ENCODE measurements at places on chromosomes 4 and X.
A peak's percentile ranks its signal among the peaks of the same experiment; 100 is the strongest.

DNA sequence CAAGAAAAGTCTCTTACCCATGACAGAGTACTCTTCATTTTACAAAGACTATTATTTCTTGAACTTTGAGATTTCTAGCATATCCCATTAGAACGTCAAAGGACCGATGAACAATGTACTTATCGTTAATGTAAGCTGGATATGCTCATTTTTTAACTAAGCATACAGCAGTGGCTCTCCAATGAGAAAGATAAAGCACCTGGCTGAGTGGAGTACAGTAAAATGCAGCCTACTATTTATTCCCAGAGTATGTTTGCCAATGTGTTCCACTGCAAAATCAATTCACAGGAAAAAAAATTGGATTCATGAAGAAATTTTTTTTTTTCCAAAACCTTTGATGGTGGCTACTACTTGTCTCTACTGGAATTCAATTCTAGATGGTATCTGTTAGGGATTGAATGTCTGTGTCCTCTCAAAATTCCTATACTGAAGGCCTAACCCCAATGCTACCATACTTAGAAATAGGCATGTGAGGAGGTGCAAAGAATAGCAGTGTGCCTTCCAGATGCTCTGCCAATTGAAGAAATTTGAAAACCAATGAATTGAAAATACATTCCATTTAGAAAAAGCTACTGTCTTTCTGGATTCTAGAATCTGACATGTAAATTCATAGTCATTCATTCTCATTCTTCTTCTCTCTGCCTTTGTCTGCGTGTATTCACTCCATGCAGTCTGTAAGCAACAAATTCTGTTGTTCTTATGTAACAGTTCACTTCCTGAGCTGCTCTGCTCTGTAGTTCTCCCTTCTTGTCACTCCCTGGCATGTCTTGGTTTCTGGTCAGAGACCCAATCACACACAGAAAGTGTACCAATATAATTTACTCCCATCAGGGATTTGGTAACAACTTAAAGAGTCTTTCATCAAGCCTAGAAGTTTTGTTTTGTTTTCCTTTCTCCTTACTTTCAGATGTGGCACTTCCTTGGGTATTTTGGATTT lies 61.4 kb downstream of the PAPSS1 start:
- DNase-seq = no peak

GRCh38 chrX:126064901-126065541 lies 101.1 kb downstream of the DCAF12L2 start:
- no peak for DNase-seq

DNA sequence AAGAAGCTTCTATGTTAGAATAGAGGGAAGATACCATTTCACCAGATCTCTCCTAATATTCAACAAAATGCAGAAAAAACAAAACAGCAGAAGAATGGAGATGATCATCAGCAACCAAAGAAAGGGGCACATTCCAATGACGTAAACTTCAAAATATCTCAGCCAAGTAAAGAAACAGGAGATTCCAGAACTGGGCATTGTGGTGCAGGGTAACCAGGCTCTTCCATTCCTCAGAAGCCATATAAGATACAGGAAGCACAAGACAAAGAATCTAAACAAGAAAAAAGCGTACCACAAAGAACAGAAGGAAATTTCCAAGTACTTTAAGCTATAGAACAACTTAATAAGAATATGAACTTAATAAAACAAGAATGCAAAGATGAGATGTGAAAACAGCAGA lies 6.9 kb upstream of the ARMCX4 start:
- no peak for DNase-seq

- DNase-seq = no peak
Measured at GRCh38 chrX:107834275-107835201, 8.9 kb downstream of the MID2 start.

DNA sequence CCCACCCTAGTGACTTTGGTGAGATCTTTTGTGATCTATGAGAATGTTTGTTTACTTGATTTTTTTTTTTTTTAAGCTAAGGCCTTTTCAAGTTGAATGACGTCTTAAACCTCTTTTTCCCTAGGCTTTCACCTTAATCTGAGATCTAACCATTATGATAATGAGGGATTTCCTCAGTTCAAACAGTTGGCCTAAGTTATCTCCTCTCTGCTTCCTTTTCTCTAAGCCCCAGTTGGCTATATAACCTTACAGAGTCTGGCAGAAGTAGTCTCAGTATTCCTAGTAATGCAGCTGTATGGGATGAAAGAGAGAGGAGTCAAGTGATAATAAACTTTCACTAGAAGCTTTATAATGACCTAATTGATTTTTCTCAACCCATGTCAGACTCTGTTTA lies 99.0 kb downstream of the STIM2 start:
- DNase-seq = no peak

GRCh38 chr4:726235-726787 lies 20.7 kb downstream of the PCGF3 start:
- no peak for DNase-seq

GRCh38 chr4:112735474-112735951 lies 98.6 kb downstream of the LARP7 start:
- DNase-seq = no peak

DNA sequence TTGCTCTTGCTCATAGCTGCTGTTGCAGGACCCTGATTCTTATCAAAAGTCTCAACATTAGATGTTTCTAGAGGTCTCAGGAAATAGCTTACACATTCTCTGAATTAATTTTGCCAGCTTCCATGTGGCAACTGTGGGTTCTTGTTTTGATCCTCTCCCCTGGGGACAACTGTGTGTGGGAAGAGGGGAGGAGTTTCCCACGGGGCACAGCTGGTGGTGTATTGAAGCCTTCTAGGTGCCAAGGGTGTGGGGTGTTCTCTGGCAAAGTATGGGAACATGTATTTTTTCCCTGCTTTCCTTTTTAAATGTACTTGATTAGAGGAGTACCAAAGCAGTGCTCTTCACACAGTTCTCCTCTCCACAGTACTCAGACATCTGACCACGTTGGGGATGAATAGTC lies 212.7 kb downstream of the RPA4 start:
- DNase-seq = no peak

DNA sequence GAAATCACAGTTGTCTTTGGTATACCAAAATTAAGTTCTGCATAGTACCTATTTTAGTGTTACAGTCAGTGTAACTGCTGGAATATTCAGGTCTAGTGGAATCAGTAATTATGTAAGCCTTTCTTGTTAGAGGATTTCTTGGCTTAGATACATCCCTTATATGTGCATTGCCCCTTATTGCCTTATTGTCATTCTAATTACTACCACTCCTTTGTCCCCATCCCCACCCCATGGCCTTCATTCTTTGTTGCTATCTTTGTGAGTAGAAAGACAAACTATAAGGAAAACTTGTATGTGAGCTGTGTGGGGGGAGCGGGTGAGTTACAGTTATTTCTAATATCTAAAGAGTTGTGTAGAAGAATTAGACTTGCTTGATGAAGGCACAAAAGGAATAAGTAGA lies 36.9 kb upstream of the RPA4 start:
- no peak for DNase-seq

DNA sequence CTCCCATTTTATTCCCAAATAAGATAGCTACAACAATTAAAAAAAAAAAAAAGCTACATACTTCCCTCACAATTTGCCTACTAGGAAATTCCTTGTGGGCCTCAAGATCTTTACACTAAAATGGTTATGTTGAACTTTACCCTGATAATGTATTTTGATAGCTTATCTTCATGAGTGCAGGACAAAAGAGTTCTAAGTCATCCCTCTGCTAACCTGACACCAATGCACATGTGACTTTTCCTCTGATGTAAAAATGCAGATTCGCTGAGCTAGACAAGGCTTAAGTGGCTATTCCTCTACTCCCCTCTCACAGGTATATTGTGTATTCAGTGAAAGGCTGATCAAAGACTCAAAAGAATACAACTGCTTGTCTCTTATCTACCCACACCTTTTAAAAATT lies 22.5 kb downstream of the ELF2 start:
- no peak for DNase-seq

GRCh38 chr4:121428721-121429120 lies 47.9 kb upstream of the QRFPR start:
- DNase-seq = no peak

DNA sequence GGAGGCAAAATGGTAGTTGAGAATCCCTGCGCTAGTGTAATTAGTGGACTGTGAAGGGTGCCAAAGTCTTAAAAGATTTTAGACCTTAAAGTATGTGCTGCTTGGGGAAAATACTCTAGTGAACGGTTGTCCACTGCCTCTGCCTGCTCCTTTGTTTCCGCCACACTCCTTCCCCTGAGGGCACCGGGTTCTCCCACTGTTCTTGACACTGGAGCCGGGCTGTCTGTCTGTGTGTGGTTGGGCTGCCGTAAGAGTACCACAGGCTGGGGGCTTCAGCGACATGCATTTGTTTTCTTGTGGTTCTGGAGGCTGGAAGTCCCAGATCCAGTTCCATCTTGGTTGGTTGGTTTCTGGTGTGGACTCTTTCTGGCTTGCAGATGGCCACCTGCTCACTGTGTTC lies 76.2 kb downstream of the CLDN34 start:
- no peak for DNase-seq

- DNase-seq = peak; percentile 31
Measured at GRCh38 chr4:185210102-185210981, 944 bp downstream of the SNX25 start.

DNA sequence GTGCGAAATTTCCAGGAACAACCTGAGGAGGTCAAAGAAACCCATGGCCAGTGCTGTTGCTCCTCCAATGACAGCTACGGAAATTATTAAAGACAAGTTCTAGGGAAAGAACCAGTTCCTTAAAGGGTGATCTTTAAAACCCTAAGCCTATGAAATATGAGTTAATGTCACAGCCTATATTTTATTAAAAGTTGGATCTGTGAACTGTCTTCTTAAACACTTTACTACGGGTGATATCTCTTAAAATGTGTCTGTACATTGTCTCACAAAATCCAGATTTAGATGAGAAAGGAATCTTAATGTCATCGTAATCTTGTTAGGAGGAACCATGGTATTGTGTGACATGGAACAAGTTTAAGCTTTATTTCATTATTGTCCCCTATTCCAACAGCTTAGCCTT lies 46.3 kb upstream of the VCX3B start:
- no peak for DNase-seq

- no peak for DNase-seq
Measured at GRCh38 chr4:93855926-93856325, 27.4 kb downstream of the ATOH1 start.

- DNase-seq = no peak
Measured at GRCh38 chr4:8112036-8112576, 46.5 kb downstream of the ABLIM2 start.

DNA sequence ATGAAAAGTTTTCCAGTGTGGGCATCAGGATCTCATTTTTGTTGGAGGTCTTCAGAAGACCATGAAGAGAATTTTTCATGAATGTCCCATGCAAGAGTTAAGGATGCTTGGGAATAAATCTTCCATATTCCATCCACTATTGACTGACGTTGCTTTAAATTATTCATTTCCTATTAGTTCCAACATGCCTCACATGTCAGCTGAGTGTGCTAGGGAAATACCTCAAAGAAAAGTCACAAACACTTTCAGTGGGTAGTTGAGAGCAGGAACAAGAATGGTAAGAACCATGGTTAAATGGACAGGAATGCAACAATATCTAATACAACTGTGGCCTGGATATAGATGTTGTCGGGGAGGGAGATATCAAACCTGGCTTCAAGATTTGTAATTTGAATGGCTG lies 610.1 kb downstream of the TECRL start:
- DNase-seq = no peak

DNA sequence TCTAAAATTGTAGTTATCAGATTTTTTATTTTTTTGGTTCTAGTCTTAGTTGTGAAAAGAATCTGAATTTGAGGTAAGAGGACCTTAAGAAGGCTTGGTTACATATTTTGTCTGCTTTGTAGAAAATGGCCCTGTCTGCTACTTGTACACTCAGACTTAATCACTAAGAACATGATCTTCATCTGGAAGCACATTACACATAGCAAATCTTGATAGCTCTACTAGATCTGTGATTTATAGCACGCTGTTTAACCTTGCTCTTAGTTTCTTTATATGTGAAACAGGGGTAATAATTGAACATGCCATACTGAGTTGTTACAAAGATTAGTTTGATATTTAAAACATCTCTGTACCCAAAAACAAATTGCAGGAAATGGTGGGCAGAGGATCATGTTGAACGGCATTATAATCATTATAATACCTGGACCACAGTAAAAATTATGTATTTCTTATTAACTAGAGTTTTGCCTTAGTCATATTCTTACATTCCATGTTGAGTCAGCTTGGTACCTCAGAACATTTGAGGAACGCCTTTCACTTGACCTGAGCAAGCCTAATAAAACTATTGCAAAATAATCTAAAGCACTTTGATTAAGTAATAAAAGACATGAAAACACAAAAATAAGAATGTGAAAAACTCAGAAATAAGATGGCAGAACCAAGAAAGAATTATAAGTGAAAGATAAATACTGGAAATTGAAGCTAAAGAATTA lies 738.0 kb upstream of the AADAT start:
- DNase-seq = no peak

DNA sequence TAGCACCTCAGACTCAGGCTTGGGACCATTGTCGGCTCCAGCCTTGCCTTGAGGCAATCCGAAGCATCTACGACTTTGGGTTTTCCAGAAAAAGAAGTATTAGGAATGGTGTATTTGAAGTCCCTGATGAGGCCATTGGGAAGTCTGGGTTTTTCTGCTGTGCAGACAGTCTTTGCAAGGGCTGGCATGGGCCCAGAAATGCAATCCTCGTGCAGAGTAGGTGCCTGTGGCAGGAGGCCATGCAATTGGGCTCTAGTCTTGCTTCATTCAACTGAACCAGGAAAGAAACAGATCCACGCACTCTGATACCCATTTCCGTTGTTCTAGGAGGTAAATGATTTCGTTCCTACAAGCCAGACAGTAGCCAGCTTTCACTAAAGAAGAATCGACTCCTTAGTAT lies 12.4 kb downstream of the ZFP92 start:
- DNase-seq = no peak

DNA sequence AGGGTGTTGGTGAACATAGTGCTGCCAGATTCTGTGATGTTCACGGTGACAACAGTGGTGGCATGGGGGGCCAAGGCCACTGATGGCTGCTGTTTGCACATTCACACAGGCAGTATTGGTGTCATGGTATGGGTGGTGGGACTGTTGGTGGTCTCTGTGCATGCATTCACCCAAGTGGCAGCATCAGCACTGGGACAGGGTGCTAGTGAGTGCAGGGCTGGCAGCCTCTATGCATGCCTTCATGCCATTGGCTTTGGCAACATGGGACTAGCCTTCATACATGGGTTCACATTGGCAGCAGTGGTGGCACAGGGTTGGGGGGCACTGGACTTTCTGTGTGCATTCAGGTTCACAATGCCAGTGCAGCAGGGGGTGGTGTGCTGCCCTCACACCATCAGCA lies 489.7 kb upstream of the FGF16 start:
- DNase-seq = no peak

GRCh38 chrX:132559101-132559500 lies 70.3 kb upstream of the MBNL3 start:
- no peak for DNase-seq

GRCh38 chrX:13090339-13091110 lies 46.1 kb upstream of the FAM9C start:
- no peak for DNase-seq

All from activated T-helper 1 cell treated with anti-CD3 and anti-CD28 coated beads, Interleukin-12 subunit alpha, Interleukin-12 subunit beta, Interleukin-2, Interleukin-4 antibody, amounts not matched to agents 30 ng/mL and 10 ng/mL and 1 ng/mL, durations not matched to agents 14 hours and 24 hours and 36 hours (primary cell).